Kidney tubule cell (primary cell): ENCODE measurements at places on chromosomes 5 and 9.
A peak's percentile ranks its signal among the peaks of the same experiment; 100 is the strongest.

DNA sequence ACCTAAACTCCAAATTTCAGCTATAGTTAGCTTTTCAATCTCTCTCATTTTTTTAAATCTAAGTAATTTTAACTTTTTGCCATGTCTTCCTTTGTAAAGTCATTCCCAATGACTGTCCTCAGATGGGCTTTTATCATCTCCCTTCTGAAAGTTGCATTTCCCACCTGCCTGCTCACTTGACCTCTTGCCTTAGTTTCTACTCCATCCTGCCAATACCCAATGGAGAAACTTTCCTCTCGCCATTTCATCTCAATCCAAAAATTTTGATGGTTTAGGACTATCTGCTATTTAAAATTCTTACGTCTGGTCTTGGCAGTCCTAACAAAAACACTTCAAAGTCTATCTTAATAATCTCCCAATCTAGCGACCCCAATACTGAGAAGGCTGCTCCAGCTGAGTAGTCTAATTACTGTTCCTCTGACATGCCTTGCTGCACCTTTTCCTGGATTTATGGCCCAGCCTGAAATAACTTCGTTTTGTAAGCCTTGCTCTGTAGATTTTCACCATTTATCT lies 231.3 kb downstream of the PRR16 start:
- DNase-seq = no peak

DNA sequence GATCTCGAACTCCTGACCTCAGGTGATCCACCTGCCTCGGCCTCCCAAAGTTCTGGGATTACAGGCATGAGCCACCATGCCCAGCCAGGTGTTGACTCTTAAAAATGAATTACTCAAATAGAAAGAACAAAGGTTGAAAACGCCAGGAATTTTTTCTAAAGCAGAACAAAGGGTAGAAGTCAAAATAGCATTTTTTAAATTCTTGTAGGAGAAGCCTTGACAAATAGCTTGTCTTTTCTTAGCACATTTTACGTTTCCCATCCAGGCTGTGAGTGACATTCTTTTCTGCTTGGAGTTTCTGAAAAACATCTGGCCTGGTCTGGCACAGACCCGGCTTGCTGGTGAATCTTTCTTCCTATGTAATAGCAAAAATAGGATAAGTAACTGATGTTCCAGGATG lies 169.4 kb upstream of the ZNF462 start:
- DNase-seq = no peak

- DNase-seq = no peak
These were observed 59.2 kb downstream of the RNF130 start for GRCh38 chr5:180012316-180012715.

- peak; percentile 50 for DNase-seq
These were observed 542.4 kb downstream of the RAB3C start for GRCh38 chr5:59125011-59125961.

- no peak for DNase-seq
These were observed 463.3 kb downstream of the IRX1 start for GRCh38 chr5:4058899-4059298.

DNA sequence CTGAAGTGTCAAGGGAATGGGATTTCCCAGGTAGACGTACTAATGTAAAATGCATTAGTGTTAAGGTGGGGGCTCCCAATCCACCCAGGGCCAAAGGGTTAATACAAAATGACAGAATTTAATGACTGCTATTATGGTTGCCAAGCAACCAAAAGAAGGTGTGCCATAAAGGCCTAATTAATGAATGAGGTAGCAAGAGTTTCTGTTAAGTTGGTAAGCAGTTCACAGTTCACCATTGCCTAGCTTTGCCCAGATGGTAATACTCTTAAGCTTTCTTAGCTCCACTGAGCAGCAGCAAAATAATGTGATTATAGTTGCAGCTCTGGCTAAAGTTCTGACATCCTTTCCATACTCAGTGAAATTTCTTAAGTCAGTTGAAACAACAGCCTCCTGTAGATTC lies 211.7 kb downstream of the DENND1A start:
- DNase-seq = no peak

DNA sequence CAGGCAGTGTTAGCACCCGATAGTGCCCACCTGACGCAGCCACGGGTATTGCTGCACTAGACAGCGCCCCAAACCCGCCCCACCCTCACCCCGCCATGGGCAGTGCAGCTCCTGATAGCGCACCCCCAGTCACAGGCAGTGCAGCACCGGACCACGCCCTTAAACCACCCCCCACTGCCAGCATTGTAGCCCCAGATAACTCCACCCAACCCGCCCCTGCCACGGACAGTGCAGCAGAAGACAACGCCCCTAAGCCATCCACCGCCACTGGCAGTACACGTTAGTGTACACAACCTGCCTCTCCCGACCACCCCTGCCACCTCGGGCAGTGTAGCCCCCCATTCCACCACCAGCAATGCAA lies 825 bp upstream of the PCAT7 start:
- no peak for DNase-seq

DNA sequence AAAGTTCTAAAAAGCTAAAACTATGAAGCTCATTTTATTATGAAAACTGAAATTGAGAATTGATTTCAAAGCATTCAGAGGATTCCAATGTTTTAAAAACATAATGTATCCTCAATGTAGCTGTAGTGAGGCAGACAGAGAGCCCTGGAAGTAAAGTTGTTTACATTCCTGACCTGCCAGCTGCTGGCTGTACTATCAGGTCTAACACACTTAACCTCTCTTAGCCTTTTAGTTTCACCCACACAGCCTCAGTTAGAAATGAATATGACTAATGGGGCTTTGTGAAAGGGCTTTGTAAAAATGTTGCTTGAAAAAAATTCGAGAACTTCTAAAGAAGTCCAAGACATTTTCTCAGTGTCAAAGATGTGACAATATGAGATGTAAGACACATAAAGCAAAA lies 122.6 kb downstream of the FBXL17 start:
- no peak for DNase-seq

- no peak for DNase-seq
These were observed 25.9 kb downstream of the KCTD16 start for GRCh38 chr5:144196612-144197011.

DNA sequence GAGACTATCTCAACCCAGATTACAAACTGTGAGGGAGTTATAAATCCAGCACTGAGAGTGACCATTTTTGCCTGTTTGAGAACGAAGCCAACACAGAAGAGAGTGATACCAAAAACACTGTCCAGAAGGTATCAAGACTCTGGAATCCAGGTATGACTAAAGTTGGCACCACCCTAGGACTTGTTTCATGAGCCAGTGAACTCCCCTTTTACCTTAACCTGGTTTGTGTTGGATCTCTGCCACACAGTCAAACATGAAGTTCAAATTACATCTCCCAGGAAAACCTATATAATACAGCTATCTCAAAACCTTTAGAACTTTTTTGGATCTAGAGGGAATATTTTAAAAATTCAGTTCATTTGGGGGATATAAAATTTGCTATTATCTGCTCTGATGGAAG lies 11.4 kb downstream of the ZBTB5 start:
- DNase-seq = peak; percentile 26

DNA sequence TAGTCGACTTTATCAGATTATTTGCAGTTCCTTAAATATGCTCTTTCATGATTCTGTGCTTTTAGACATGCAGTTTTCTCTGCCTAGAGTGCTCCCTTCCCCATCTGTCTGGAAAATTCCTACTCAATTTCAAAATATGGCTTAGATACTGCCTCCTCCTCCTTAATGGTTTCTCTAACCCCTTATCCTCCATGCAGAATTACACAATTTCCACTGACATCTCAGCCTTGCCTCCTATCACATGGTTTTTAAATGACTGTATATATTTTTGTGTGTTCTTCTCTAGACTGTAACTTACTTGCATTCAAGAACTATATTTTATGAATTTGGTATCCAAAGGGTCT lies 85.2 kb downstream of the SLC44A1 start:
- DNase-seq = no peak

DNA sequence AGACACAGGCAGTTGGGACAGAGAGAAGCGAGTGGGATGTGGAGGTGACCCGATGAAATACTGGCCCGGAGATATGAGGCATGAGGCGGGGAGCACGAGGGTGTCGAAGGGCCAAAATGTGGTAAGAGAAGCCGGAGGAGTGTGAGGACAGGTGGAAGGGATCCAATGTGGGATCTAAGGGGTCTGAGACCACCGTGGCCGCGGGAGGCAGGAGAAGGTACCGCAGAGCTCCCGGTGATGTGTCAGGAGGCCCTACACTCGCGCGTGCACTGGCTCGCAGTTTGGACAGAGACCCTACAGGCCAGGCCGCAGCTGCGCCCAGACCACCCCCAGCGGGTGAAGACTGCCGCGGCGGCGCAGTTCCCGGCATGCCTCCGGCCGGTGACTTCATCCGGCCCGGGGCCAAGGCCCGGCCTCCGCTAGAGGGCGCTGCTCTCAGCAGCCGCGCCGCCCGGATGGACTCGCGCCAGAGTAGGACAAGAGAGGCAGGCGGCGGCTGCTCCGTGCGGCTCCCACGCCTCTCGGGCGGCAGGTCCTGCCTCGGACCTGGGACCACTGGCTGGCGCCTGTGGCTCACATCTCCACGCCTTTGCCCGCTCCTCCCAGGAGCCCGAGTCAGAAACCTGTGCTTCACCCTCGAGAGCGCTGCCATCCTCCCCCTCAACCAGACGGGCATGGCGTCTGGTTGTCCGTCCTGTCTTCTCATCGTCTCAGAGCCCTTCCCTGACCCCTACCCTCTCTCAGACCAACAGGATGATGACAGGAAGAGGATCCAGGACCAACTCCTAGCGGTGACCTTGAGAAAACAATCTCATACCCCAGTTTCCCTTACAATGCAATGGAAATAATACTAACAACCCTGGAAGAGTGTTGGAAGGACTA lies 35.4 kb upstream of the STING1 start:
- peak; percentile 90 for DNase-seq

DNA sequence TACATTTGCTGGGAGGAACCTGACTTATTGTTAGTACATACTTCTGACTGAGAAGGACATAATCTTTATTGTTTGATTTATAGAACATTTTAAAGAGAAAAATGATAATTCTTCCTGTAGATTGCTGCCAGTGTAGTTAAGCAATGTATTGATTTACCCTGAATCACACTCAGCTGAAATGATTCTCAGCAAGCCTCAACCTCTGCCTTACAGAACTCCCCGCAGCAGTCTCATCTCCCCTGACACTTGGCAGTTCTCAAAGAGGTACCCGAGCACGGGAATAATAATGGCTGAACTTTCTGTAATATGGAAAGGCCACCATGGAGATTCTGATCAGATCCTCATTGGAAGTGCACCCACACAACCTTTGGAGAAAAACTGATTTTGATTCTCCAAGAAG lies 74.9 kb upstream of the RFX3 start:
- no peak for DNase-seq

DNA sequence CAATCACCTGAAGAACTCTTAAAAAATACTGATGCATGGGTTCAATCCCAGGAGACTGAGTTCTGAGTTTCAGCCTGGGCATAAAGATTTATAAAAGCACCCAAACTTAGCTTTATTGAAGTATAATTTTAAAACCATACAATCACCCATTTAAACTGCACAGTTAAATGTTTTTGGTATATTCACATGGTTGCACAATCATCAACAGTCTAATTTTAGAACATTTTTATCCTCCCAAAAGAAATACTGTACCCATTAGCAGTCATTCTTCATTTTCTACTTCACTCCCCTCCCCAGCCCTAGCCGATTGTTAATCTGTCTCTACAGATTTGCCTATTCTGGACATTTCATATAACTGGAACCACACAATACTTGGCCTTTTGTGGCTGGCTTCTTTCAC lies 141.7 kb downstream of the ARSB start:
- no peak for DNase-seq

- DNase-seq = no peak
These were observed 33.9 kb downstream of the HACD4 start for GRCh38 chr9:20997503-20998076.

DNA sequence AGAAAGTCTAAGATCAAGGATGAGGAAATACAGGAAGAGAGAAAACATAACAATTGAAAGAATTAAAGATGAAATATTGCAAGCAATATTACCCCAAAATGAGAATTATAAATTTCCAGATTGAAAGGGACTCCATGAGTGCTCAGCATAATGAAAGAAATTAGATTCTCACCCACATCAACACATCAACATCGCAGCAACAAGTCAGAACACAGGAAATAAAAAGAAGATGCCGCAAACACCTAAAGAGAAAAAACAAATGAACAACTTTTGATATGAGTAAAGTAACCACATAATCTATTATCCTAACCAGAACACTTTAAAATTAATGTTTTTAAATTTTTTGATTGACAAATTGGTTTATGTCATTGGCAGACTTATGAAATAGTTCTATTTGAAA lies 318.3 kb upstream of the PTGER4 start:
- no peak for DNase-seq

DNA sequence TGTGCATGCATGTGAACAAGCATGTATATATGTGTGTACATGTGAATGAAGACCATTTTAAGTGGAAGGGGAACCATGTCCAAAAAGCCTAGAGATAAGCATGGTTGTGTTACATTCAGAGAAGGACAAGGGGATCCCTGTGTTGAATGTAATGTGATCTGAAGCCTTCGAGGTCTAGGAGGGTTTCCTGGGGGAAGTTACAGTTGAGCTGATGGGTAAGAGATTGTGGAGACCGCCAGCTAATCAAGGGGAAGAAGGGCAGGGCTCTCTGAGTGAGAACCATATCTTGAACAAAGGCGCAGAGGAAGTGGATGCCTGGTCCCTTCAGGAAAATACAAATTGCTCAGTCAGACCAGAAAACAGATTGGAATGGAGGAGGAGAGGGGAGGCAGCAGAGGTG lies 45.5 kb upstream of the TNFSF15 start:
- no peak for DNase-seq

DNA sequence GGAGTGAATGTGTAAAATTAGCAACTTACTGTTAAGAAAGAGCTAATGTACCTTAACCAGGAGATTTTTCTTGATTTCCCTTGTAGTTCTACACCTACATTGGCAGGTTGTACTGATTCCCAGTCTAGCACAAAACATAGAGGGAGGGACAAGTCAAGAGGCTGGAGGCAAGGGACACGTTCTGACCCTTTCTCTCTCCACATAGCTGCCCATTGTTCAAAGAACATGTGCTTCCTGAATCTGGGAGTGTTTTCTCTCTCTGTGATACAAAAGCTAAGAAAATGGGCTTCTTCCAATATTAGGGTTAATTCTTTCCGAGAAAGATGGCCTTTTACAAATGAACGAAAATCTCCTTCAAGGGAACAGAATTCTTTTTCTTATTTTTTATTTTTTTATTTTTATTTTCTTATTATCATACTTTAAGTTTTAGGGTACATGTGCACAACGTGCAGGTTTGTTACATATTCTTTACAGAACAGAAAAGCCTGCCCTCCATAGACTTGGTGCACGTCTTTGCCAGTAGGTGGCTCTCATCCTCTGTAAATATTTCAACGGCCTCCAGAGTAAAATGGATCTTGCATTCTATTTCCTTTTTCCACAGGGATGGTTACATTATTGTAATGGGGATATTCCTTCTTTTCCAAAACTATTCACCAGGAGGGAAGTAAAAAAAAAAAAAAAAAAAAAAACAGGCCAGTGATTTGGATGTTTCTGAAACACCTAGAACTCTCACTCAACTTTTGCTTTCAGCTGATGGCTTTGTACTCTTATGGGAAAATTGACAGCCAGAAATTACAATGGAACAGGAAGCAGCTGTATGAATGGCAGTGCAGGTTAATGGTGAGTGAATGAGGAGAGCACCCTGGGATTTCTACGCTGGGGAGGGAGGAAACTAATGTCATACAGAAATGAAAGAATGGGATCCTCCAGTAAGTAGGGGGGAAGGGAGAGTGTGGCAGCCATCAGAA lies 13.1 kb upstream of the IFNA5 start:
- DNase-seq = peak; percentile 60

GRCh38 chr9:3528451-3528850 lies 2.6 kb upstream of the RFX3 start:
- DNase-seq = no peak
